ENCODE measurements at places on chromosomes 2 and 18.

DNA sequence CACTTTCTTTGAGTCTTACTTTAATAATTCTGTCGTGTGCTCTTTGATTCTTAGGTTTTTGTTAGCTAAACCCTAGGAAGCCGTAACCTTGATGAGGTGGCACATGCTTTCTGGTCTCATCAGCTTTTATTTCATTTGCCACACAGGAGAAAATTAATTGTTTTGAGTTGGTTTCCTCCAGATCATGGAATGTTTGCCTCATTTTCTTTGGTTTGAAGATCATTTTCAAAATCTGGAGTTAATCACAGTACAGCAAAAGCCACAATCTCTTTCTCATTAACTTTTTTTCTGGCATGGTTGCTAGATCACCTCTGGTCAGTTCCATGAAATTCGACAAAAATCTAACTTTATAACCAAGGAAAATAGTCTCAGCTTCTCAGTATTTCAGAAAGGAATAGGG is 182.9 kb downstream of the MYO1B start:
- no peak for DNase-seq

- DNase-seq = no peak
Observed at GRCh38 chr2:207048416-207048815, 109.1 kb downstream of the CPO start.

- no peak for DNase-seq
Observed at GRCh38 chr2:199875400-199875799, 24.4 kb upstream of the FTCDNL1 start.

- no peak for DNase-seq
Observed at GRCh38 chr2:124426625-124427024, 401.5 kb downstream of the CNTNAP5 start.

Measured in NCI-H510A treated with DMSO at 0.1 percent for 48 hours (cell line).